Fibroblast of skin of left biceps (primary cell): ENCODE measurements at places on chromosomes 5 and 9.

GRCh38 chr5:130836729-130837649 lies 328.1 kb downstream of the HINT1 start:
- no peak for DNase-seq

DNA sequence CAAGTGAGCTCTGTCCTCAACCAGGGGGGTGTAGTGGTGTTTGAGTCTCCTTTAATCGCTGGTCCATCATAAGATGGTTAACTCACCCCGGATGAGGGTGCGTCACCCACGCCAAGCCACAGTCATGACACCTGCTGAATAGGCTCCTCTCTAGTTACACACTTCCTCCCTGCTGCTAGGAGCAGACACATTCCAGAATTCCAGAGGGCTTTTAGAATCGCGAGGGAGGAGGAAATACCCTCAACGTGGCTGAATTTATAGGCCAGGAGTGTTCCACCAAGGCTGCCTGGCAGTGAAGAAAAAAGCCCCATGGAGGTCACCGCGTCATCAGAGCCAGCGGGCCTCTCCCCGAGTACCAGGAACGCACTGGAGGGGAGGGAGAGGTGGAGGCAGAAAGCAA lies 5.1 kb downstream of the GLRX start:
- DNase-seq, result no peak

DNA sequence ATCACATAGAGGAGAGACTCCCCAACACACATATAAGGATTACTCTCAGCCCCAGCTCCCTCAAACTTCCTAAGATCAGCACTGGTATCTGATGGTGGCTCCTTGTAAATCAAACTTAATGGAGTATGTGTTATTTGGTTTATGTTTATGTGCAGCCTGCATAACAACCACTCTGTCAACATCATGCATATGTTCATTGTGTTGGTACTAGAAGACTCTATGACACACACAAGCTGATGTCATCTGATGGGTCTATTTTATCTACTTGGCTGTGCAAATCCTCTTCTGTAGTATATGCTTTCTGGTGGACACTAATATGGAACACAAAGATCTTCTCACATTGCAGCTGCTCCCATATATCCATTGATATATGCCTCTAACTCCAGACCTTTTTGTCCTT lies 134.0 kb upstream of the FAM174A start:
- no peak for DNase-seq

GRCh38 chr5:35237580-35238376 lies 7.5 kb upstream of the PRLR start:
- DNase-seq, result no peak

- DNase-seq, result no peak
Measured at GRCh38 chr9:102631559-102631958, 363.6 kb upstream of the CYLC2 start.

- DNase-seq, result no peak
Measured at GRCh38 chr5:53739111-53739510, 178.7 kb downstream of the NDUFS4 start.

DNA sequence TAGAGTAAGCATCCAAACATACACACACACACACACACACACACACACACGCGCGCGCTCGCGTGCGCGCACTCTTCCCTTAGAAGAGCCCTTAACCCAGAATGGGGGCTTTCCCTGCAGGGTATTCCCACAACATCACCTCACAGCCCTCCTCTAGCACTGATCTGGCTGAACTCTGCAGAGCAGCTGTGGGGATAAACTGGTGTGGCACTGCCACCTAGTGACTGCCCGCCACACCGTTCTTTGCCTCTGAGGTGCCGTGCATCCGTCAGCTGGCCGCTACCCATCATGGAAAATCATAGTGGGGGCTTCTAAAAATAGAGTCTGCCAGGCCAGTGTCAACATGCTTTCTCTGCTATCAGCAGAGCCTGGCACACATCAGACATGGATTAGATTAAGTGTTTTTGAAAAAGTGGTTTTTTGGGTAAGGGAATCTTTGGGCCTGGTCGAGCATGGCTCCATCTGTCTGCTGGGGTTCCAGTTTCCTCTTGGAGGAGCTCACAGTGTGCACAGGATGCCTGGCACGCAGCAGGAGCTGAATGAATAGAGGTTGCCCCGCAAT lies 88.1 kb downstream of the KCNN2 start:
- peak; percentile 6 for DNase-seq

- no peak for DNase-seq
Measured at GRCh38 chr9:23682352-23682751, 143.7 kb downstream of the ELAVL2 start.

- no peak for DNase-seq
Measured at GRCh38 chr5:97874491-97874890, 691.4 kb upstream of the RIOK2 start.

- DNase-seq, result no peak
Measured at GRCh38 chr9:96201140-96201539, 100.8 kb downstream of the HSD17B3 start.

DNA sequence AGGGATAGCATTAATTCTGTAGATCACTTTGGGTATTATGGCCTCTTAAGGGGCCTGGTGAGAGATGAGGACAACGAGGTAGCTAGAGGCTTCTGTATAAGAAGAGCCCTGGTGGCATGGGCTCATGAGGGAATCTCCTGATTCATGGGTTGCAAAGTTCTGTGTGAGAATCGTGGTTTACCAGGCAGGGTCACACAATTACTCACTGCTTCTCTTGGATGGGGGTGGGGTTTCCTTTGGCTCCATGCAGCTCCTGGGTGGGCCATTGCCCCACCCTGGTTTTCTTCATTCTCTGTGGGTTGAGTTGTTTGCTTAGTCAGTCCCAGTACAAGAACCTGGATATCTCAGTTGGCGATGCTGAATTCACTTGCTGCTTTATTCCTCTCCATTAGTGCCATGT lies 30.9 kb upstream of the TNFSF15 start:
- DNase-seq, result no peak

- DNase-seq, result no peak
Measured at GRCh38 chr9:17600962-17601593, 22.2 kb downstream of the SH3GL2 start.

GRCh38 chr9:6827439-6828145 lies 69.8 kb downstream of the KDM4C start:
- no peak for DNase-seq

DNA sequence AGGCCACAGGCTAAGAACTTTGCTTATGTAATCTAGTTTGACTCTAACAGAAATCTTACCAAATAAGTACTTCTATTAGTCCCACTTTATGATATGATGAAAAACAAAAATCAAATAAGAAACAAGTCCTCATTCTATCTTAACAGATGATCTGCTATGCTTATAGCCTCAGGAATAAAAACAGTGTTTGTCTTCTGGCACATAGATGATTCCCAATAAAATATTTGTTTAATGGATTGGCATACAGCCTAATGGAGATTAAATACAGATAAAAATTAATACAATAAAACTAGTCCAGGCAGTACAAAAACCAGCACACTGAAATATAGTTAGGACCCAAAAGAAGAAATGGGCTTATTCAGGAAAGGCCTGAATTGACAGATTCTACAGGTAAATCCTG lies 971.4 kb upstream of the WWC1 start:
- no peak for DNase-seq

DNA sequence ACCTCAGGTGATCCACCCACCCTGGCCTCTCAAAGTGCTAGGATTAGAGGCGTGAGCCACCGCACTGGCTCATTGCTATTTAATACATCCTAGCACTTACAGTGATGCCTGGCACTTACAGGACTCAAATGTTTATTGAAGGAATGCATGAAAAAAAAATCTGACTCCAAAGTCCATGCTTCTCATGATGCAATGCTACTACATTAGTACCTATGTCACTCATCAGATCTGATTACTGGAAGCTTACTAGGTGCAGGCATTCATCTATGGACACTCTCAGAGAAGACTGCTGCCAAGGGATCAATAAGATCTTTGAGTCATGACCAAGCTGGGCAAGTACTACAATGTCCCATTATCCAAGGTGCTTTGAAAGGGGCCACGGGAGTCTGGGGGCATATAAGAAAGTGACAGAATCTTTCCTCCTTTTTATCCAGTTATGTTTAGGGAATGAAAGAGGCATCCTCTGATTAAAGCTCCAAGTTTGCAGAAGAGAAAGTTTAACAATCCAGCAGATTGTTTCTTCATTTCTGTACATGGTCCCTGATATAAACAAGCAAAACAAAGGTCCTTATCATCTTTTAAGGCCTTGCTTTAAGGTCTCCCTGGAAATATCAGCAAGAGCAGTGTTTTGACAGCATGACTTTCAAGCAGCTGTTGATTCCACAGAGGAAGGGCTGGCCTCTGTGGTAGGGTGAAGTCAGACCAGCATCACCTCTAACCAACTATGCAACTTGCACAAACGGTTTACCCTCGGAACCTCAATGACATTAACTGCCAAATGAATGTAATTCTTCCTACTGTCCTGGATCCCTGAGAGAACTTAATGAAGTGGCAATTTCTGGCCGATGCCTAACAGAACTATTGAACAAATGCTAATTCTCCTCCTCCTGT lies 35.9 kb downstream of the ARPC5L start:
- DNase-seq, result no peak

GRCh38 chr9:93686880-93687236 lies 110.5 kb downstream of the PHF2 start:
- no peak for DNase-seq

DNA sequence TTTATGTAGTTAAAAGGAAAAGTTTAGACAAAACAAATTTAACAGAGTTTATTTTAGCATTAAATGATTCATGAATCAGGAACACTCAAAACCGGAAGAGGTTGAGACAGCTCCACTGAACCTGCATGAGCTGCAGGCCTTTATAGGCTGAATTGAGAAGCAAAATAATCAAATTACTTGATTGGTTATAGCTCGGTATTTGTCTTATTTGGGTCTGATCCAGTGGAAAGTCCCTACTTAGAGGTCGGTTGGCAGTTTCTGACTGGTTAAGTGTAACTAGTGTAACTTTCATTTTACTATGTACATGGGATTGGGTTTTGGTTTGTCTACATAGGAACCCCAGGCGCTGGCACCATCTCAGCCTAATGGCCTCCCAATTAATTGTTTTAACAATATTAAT lies 74.1 kb upstream of the PIK3R1 start:
- no peak for DNase-seq

GRCh38 chr9:132192728-132193127 lies 30.9 kb downstream of the NTNG2 start:
- DNase-seq, result no peak

GRCh38 chr5:155260798-155261197 lies 247.2 kb downstream of the KIF4B start:
- DNase-seq, result no peak

GRCh38 chr5:14953075-14953607 lies 81.6 kb upstream of the ANKH start:
- DNase-seq, result no peak

- DNase-seq, result no peak
Measured at GRCh38 chr5:2757563-2758351, 6.3 kb upstream of the IRX2 start.

DNA sequence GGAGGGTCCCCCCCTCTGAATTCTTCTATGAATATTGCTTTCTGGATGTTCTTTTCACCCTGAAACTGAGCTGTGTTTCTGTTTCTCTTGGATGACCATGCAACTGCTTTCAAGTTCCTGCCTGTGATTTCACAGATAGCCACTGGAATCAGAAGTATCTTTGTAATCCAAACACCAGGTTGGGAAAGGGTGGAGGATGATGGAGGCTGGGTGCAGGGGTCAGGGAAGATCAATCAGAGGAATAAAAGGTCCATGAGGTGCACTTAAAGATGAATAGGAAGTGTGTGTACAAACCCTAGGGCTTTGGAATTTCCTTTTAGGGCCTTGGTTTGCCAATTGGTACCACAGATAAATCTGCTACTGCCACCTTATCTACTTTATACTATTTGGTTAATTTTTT lies 68.2 kb upstream of the AGXT2 start:
- no peak for DNase-seq

- no peak for DNase-seq
Measured at GRCh38 chr5:126267438-126267837, 155.8 kb upstream of the GRAMD2B start.

DNA sequence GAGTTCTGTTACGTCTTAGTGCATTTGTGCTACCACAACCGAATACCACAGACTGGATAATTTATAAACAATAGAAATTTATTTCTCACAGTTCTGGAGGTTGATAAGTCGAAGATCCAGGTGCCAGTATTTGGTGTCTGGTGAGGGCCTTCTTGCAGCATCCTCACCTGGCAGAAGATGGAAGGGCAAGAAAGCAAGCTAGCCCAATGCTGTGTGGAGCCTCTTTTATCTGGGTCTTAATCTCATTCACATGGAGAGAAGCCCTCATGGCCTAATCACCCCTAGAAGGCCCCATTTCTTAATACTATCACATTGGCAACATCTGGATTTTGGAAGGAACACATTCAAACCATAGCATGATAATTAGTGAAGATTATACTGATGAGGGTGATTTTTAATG lies 159.3 kb downstream of the CHSY3 start:
- DNase-seq, result no peak

DNA sequence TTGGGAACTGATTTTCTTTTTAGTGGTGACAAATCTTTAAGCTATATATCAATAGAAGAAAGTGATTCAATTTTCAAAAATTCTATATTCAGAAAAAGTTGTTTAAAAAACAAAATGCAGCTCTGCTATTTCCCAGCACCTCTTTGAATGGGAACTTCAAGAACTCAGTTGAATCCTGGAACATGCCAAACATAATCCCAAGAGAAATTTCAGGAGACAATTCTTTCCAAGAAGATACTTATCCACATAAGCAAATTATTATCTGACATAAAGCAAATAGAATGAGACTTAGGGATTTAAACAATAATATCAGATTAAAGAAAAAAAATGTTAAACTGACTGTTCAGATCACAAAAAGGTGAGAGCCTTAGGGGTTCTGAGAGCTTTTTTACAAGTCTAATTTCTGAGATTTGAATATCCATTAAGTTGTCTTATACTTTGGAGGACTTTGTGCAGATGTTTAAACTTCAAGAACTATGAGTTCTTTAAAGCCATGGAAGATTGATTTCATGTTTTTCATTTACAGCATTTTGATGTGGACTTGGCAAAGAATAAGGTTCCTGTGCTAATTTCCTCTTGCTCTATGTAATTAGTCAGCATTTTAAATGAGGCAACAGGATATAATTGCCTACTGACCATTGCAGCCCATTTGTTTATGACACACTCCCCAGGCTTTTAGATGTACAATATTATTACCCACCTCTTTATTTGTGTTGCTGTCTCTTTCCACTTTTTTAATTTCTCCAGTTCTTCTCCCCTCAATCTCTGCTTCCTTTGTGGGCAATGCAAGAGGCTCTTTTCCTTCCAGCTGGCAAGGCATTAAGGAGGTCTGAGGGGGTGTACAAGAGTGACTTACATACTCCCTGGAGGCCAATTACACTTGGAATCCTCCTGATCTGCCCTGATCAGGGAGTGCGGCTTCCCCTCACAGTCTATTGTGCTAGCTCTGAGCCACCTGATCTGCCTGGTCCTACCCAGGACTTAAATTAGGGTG lies 419.1 kb downstream of the NR2F1-AS1 start:
- no peak for DNase-seq

DNA sequence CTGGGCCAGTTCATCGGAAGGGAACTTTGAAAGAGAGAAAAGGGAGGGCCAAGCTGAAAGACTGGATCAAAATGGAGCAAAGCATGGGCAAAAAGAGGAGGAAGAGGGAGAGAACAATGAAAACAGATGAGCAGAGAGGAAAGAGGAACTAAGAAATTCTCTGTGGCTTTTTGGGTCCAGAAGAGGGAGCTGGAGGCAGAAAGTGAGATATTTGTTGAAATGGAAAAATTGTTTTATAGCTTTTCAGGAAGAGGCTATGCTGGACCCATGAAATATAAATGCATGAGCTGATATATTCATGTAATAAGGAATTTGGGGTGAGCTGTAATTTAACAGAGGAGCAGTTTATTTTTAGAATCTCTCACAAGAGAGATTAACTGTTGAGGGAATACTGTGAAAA lies 457.3 kb downstream of the DMAC1 start:
- DNase-seq, result no peak

- no peak for DNase-seq
Measured at GRCh38 chr5:96928931-96929708, 6.8 kb upstream of the LNPEP start.
